Ovary (tissue), 10 donors: ENCODE measurements at places on chromosomes 2 and 18.

DNA sequence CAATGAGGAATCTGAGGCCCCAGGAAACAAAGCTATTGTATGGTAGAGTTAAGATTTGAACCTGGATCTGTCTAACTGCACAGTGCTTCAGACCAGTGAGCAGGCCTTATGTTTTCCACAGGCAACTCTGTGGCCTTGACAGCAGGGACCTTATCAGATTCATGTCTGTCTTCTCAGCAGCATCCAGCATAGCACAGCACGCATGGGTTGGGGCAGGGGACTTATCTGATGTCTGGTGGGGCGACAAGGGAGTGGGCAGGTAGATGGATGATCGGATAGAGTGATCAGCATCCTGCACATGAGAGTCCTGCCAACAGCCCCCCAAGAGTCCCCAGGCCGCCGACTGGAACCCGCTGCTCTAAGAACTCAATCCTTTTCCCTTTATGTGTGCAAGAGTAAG lies 28.7 kb upstream of the KCNF1 start:
- DNase-seq, result no peak

DNA sequence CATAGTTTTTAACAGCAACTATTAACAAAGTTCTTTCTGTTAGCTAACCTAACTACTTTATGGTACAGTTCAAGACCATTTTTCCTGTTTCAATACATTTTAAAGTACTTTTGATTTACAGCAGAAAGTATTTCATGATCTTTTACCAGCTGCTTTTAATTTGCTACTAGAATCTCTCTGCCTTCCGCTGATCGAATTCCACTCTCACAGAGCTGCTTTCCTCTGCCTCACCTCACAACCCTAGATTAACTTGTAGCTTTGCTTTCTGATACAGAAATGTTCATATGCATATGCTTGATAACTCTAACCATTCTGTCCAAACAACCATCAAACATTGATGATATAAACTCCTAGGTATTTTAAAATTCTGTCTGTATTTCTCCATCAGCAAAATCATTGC lies 463.2 kb upstream of the ZEB2 start:
- no peak for DNase-seq

- DNase-seq, result no peak
Observed at GRCh38 chr2:24731923-24732322, 61.3 kb downstream of the PTRHD1 start.

- DNase-seq, result no peak
Observed at GRCh38 chr2:217466104-217466503, 536.7 kb downstream of the TNS1 start.

- no peak for DNase-seq
Observed at GRCh38 chr2:186733414-186733813, 39.6 kb downstream of the FAM171B start.

- DNase-seq, result no peak
Observed at GRCh38 chr18:8507361-8507760, 101.9 kb upstream of the RAB12 start.

- no peak for DNase-seq
Observed at GRCh38 chr2:134628453-134628852, 90.3 kb downstream of the TMEM163 start.

- no peak for DNase-seq
Observed at GRCh38 chr2:56239437-56239836, 55.6 kb downstream of the CCDC85A start.

GRCh38 chr2:44949329-44950151 lies 8.0 kb downstream of the SIX3 start:
- no peak for DNase-seq

GRCh38 chr2:8552293-8552801 lies 129.5 kb upstream of the ID2 start:
- DNase-seq, result no peak

DNA sequence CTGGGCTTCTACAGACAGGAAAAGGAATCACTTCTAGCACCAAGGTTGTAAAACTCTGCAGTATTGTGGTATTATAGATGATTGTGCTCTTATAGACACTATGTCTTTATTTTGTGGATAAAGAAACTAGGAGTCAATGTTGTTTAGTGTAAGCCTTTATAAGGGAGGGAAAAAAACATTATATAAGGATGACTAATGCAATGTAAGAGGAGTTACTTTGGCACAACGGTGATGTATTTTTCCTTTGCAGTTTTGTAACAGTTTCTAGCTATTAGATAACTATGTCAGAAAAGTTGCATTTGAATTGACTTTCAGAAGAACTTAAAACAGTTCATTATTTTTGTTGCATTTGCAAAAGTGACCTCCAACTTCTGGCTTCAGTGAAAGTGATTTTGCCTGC lies 545.4 kb downstream of the CCDC85A start:
- DNase-seq, result no peak

DNA sequence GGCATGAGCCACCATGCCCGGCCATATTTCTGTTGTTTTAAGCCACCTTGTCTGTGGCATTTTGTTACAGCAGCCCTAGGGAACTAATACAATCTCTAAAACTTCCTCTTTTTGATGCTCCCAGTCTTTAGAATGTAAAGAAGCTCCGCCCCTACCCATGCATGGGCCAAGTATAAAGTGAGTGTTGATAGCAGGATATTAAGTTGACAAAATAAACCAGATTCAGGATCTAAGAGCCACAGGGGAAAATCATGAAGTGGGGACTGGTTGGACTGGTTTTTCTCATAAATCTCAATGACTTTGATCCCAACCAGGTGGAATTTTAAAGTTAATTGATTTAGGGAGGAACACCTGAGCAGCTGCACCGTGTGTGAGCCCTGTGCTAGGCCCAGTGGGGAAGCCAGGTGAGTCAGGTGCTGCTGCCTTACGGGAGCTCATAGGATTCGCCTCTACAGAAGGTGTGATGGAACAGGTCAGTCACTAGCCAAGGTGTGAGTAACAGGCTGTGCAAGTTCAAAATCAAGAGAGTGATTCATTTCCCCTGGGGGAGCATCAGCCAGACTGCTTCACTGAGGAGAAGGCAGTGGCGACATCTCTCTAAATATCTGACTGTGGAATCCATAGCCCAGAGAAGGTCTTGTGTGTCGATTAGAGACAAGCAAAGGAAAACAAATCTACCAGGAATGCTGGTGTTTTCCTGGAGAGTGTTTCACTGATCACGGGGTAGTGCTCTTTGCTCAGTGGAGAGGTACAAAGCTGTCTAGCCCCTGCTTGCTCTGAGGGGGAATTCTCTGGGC lies 63.0 kb upstream of the MSH2 start:
- DNase-seq, result no peak
